ENCODE measurements at places on chromosomes 3 and 15.
A peak's percentile ranks its signal among the peaks of the same experiment; 100 is the strongest.

DNA sequence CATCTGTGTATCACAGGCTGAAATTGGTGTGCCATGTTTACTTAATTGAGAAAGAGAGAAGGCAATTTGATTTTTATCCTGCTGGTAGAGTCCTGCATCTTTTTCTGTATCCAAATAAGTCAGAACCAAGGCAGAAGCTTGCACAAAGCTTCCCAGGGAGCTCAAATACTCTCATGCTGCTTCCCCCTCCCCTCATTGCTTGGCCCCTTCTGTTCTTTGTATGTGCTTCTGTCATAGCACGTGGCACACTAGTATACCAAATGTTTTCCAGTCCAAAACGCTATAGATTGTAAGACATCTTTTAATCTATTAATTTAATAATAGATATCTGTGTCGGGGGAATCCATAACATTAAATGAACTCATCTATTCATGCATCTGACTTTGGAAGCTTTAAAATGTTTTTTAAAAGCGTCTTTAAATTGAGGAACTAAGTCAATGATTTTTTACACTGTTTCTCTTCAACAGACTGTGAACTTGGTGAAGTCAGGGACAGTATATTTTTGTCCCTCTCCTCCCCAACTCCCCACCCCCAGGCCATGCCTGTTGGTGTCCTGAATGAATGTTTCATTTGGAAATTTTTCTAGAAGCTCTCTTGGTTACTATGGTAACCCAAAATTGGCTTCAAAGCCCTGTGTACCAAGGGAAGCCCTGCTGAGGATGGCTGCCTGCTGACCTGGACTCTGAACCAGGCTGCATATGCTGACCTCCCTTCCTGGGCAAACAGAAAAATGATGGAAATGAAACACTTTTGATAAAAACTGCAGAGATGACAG lies 26.2 kb upstream of the SLC35G2 start:
- peak; percentile 29 for DNase-seq

DNA sequence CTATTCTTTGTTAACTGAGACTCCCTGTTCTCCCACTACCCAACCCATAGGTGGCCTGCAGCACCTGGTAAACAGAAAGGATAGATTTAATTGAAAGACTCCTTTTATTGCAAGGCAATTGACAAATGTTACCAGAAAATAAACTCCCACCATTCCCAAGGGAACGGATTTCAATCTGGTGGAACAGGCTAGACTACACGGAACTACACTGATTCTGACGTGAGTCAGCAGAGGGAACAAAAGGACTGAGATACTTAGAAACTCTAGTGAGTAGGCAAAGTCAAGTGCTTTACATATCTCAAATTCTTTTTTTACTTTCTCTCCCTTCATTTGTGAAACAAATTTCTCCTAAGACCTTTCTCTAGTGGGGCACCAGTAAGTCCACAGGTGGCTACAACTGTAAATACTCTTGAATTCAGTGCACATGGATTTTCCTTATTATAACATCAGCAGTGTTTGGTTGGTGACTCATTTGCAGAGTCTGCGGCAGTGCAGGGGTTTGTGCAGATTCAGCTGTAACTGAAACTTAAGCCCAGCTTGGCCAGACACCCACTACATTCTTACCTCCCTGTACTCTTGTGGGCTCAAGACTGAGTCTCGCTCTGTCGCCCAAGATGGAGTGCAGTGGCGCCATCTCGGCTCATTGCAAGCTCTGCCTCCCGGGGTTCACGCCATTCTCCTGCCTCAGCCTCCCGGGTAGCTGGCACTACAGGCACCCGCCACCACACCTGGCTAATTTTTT lies 34.3 kb upstream of the PLSCR2 start:
- DNase-seq, result no peak

GRCh38 chr3:15726043-15726442 lies 71.7 kb downstream of the ANKRD28 start:
- no peak for DNase-seq

GRCh38 chr15:53323191-53323590 lies 436.3 kb downstream of the WDR72 start:
- no peak for DNase-seq

DNA sequence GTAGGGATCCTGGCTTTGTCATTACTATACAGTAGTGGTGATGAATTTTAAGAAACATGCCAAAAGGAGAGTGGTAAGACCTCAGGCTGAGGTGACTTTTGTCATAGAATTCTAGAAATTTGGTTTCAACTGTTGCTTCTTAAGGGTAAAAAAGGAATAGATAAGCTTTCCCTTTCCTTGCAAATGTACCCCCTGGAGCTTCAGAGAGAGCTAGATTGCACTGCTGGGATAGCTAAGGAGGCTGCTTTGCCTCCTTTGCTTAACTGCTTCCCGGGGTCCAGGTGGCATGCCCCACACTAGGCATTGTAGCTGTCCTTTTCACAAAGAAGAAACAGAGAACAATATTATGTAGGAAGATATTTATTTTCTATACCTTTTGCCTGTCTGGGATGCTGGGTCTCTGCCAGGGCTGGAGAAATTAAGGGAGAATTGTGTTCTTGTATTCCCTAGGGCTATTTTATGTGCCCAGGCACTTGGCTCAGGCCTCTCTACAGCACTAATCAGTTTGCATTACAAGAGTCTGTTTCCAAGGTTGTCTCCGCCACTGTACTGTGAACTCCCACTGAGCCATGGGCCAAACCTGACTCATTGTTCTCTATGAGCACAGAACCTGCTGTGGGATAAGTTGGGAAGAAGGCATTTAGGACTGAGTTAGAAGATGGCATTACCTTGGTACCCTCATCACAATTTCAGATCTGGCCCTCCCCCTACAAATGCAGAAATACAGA lies 460.0 kb downstream of the PDCD6IP start:
- DNase-seq, result no peak

- no peak for DNase-seq
Measured at GRCh38 chr15:68510558-68510957, 68.2 kb upstream of the CORO2B start.

DNA sequence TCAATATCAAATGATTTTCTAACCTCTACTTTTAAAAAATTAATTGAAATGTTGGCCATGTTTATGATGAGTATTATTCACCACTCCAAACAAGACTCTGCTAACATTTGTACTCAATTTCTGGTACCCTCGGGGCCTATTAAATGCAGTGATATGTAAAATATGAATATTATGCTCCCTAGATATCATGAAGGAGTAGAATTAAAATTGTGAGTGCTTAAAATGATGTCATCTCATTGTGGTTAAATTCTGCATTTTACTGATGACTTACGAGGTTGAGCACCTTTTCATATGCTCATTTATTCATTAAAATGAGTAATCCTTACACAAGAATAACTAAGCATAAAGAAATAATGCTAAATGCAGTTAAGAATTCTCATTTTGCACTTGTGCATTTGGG lies 159.9 kb downstream of the OCA2 start:
- DNase-seq, result no peak

GRCh38 chr3:148381051-148381450 lies 316.7 kb upstream of the AGTR1 start:
- DNase-seq, result no peak

- no peak for DNase-seq
Measured at GRCh38 chr3:130256821-130257340, 88.6 kb upstream of the COL6A5 start.

GRCh38 chr15:74383695-74384565 lies 16.5 kb upstream of the CYP11A1 start:
- DNase-seq, result peak; percentile 53

DNA sequence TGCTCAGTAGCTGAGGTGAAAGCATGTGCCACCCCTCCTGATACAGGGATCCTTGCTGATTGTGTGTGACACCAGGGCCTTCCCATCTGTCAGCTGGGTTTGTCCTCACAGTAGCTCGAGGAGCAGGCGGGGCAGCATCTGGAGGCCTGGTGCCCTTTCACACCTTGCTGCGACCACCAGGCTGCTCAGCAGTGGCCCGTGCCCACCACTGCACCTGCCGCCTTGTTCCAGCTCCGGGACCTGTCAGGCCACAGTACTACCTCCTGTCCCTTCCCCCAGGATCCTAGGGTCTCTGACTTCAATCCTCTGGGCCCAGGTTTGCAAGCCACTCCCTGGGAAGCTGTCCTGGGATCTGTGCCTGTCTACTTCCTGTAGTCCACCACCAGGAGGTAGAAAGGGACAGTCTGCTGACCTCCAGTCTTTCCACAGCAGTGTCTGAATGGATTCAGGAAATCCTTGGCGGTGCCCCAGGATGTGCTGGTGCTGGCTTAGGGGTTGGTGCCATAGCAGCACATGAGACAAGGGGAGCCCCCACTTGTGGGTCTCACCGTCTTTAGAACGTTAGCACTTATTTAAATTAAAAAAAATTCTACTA lies 27.5 kb downstream of the APBA2 start:
- DNase-seq, result no peak

- DNase-seq, result peak; percentile 29
Measured at GRCh38 chr15:29126821-29127461, 142.7 kb downstream of the NSMCE3 start.

- DNase-seq, result no peak
Measured at GRCh38 chr15:47614360-47615011, 102.8 kb upstream of the SEMA6D start.

GRCh38 chr15:28953573-28954195 lies 67.9 kb downstream of the APBA2 start:
- DNase-seq, result no peak

DNA sequence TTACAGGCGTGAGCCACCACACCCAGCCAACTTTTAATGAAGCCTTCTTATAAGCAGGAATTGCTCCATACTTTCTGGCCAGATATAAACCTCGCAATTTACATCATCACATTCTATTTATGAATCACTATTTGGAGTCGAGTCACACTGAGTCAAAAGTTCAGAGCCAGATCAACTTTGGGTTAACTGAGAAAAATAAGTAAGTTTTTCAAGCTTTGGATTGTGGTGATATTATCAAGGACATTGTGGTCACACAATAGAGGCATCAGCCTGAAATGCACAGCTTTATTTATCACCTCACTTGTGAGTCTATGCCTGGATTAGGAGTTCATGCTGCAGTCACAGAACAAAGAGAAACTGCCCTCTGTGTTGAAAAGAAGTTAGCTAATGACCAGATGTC lies 1163.5 kb downstream of the ROBO1 start:
- no peak for DNase-seq

GRCh38 chr3:5016211-5017161 lies 37.2 kb downstream of the BHLHE40 start:
- no peak for DNase-seq

GRCh38 chr3:48952510-48953118 lies 34.0 kb downstream of the ARIH2 start:
- no peak for DNase-seq

GRCh38 chr3:149115114-149115513 lies 14.3 kb upstream of the HPS3 start:
- no peak for DNase-seq

DNA sequence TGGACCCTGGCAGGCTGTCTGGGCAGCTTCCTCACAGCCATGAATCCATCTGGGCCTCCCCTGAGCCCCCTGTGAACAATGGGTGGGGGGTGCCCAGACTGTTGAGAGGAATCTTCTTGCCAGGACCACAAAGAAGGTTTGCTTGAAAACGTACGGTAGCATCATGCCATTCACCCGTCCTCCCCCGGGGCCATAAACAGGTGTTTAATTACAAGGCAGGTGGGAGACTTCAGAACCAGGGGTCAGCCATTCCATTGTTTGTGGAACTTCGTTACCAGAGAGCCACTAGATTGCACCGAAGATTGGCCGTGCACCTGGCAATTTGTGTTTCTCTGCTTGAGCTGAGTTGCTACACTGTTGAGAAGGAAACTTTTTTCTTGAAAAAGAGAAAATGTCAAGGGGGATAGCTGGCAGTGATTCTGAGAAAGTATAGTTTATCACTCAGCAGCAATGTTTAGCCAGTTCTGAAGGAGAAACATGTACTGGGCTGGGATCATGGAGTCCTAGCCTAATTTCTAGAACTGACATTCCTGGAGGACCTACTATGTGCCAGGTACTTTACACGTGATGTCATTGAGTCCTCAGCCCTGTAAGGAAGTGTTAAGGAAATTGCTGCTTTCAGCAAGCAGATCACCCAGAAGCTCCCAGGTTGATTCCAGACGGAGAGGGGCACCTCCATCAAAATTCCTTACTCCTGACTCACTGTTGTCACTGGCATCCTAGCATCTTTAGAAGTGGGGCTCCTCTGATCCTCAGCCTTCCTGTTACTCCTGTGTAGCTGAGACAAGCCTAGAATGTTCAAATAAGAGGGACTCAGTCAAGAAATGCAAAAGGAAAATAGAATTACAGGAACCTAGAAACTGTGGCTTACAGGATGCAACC lies 103.8 kb upstream of the UBE2E1 start:
- DNase-seq, result no peak

GRCh38 chr15:63061975-63062374 lies 19.4 kb downstream of the TPM1 start:
- DNase-seq, result no peak

DNA sequence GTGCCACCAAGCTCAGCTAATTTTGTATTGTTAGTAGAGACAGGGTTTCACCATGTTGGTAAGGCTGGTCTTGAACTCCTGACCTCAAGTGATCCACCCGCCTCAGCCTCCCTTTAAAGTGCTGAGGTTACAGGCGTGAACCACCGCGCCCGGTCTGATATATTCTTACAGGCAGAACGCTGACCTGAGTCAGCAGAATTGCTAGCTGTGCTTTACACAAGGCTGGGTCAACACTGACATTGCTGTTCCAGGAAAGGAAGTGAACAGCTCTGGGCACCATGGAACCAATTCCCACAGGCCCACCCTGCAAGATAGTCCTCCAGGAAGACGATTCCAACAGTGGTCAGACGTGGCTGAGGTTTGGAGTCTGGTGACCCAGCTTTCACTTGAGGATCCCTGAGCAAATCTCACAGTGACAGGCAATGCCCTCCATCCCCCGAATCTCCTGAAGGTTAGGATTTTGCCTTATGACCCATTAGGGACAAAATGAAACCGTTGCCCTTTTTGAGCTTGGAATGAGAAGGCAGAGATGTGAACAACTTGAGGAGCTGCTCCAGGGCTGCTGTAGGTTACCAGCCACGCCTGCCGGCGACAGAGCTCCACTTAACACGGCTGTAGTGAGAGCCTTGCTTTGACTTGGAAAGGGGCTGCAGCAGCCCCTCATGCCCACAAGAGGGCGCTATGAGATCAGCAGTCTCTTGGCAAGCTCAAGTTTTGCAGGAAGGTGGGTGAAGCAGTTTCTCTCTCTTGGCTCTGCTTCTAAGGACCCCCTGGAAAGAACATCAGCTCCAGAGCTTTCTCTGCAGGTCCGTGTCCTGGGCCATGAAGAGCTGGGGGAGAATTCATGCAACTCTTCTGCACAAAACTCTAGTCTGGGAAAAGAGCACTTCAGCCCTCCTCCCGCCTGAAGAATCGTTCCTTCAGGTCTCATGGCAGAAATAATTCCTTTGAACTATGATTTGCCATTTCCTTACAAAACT lies 74.1 kb downstream of the SENP2 start:
- peak; percentile 79 for DNase-seq

- peak; percentile 33 for DNase-seq
Measured at GRCh38 chr15:99435113-99435695, 130.6 kb upstream of the MEF2A start.

- DNase-seq, result no peak
Measured at GRCh38 chr3:13087320-13087990, 14.2 kb upstream of the IQSEC1 start.

DNA sequence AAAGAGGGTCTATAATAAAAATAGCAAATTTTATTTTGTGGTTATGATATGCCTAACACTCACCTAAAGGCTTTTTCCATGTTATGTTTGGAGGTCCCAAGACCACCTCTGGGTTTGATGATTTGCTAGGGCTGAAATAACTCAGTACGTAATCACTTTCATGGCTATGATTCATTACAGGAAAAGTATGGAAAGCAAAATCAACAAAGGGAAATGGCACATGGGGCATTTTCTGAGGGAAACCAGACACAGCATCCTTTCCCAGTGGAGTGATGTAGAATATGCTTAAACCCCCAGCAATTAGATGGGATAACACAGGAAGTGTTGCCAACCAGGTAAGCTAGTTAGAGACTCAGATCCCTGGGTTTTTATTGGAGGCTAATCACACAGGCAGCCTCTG lies 701.6 kb upstream of the CBLB start:
- DNase-seq, result no peak
